ENCODE measurements at places on chromosomes 6 and 20.

DNA sequence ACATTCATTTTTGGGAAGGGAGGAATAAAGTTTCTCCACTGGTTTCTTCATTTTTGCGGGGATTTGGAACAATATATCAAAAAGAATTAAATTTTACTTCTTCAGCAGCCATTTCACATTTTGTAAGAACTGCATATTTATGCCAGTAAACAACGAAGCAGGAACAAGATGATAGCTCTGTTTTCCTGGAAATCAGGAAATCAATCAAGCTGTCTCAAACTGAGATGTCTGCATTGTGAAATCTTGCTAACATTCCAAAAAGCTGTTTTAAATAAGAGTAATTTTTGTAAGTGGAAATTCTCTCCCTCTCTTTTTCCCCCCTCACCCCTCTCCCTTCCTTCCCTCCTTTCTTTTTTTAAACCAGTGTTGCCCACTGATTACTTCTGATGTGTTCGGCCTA, 20.0 kb downstream of the MAPK13 start:
- DNase-seq: no peak

- no peak for DNase-seq
Observed at GRCh38 chr20:48267860-48268633, 482.8 kb upstream of the SULF2 start.

DNA sequence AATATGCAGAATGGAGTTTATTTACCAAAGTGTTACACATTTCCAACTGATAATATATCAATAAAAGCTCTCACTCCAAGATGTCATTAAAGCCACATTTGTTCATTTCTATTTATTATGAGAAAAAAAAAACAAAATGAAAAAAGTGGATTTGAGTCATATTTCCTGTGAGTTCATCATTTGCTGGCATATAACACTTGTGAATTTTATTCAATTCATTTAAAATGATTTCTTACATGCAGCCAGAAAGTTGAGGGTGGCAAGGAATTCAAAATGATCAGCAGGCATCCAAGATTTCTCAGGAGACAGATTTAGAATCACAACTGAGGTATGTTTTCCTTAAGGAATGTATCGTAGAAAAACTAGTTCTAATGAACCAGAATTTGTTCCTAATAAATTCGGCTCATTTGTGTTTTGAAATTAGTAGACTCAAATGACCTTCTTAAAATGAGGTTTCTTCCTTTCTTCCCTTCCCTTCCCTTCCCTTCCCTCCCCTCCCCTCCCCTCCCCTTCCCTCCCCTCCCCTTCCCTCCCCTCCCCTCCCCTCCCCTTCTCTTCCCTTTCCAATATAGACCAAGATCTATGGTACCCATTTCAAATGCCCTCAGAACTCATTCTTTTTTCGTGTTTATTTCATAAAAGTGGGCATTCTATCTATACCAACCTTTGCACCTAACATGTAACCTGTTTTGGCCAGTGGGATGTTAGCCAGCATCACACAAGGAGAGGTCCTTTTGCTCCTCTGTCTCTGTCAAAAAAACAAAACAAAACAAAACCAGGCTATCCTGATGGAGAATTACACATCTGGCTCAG, 357.9 kb upstream of the TSHZ2 start:
- DNase-seq: no peak

GRCh38 chr20:38186788-38187221, 21.7 kb upstream of the TGM2 start:
- DNase-seq: no peak

GRCh38 chr20:15058841-15059240, 721.4 kb upstream of the FLRT3 start:
- DNase-seq: no peak

DNA sequence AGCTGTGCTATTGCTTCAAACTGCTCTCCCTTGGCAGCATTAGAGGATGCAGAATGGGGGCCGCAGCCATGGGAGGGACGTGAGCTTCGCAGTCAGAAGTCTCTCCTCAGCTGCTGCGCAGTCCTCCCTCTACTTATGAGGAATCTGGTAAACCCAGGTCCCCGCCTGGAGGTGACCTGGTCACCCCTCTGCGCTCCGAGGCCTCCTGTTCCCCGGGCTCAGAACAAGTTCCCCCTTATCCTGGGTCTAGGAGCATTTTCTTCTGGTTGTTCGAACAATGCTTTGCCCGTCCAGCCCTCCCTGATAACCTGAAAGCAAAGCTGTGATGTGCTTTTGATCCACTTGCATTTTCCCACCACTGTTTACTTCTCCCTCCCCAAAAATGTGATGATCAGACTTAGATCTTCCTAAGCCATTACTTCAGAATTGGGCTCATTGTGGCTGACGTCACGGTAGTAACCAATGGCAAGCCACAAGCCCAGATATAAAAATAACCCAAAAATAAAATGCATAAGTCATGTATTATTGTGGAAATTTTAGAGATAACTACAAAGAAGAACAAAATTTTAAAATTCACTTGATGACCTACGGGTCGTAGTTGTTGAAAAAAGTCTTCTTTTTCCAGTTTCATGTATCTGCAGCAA, 80.7 kb downstream of the SERAC1 start:
- DNase-seq: no peak

GRCh38 chr6:47844881-47845280, 63.0 kb downstream of the OPN5 start:
- no peak for DNase-seq

GRCh38 chr20:49976542-49976941, 6.2 kb upstream of the SNAI1 start:
- no peak for DNase-seq

DNA sequence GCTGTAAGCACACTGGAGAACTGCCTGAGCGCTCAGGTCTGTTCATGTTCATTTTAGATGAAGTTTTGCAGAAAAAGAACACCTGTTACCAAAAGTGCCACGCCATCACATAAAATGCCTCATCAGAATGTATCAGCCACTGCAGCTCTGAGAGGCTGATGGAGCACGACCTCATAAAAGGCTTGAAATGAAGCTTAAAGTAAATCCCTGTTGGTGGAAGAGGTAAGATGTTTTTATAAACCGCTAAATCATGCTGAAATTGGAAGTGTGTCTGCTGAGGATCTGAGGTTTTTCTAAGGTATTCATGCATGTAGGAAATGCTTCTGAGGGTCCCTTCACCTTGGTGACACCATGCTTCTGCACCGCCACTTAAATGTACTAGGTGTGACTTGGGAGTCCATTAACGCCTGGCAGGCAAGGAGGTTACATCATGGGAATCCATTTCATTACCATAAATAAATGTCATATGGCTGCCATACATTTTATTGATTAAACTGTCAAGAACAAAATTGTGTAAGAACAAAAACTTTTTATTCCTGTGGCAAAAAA, 363.1 kb upstream of the AGPAT4 start:
- no peak for DNase-seq

DNA sequence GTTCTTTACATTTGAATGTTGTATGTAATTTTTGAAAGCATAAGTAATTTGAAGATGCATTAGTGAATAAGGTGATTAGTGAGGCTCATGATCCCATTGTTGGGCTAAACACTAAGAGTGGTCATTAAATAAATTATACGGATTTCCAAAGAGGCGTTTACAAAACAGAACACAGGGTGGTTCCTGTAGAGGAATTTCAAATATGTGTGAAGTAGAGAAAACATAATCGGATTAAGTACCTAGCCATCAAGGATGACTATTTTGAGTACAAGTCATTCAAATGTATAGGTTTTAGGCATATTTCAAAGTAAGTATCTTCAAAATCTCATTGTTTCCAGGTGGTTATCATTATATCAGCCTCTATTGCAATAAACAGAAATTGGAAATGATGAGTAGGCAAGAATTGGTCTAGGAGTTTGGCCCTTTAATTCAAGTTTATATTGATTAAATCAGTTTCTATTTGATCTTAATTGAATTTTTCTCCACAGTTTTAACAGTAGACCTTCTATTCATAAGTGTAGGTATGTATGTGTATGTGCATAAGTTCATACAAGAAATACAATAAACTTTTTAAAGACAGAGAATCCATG, 94.8 kb downstream of the MYLK4 start:
- DNase-seq: no peak

- DNase-seq: no peak
Observed at GRCh38 chr6:79399499-79399898, 137.7 kb downstream of the LCA5 start.

- no peak for DNase-seq
Observed at GRCh38 chr6:3643921-3644738, 107.4 kb downstream of the PXDC1 start.

GRCh38 chr20:15362849-15363248, 1025.4 kb upstream of the FLRT3 start:
- no peak for DNase-seq

DNA sequence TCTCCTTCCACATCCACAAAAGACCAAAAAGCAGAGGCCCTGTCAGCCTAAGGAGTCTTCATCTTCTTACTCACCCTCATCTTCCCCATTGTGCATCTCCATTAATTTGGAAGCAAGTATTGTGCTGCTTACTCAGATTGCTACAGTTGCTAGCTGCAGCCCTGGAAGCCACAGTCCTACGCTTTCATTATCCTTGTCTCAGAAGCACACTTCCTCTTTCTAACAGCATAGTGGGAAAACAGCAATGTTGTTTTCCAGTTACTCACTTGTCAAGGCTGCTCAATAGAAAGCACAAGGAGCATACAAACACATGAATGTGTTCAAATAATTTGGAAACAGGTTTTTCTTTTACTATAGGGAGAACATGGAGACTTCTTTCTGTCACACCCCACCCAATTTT, 76.6 kb upstream of the RBM24 start:
- no peak for DNase-seq

- DNase-seq: no peak
Observed at GRCh38 chr6:3450888-3451287, 6.0 kb downstream of the SLC22A23 start.

DNA sequence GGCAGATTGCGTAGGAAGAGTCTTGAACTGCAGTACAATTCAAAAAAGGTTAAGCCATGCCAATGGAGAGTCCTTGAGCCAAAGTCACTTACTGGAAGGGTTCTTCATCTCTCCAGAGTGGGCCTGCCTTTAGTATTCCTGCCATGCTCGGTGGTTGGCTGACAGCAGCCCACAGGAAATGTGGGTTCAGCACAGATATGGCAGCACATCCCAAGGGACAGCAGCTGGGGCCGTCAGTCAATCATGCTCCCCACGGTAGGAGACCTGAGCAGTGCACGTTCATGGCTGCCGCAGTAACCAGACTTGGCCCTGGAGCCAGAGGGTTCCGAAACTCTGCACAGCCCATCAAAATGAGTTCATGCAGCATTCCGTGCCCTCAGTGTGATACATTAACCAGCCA, 63.6 kb upstream of the SIRPA start:
- DNase-seq: no peak

DNA sequence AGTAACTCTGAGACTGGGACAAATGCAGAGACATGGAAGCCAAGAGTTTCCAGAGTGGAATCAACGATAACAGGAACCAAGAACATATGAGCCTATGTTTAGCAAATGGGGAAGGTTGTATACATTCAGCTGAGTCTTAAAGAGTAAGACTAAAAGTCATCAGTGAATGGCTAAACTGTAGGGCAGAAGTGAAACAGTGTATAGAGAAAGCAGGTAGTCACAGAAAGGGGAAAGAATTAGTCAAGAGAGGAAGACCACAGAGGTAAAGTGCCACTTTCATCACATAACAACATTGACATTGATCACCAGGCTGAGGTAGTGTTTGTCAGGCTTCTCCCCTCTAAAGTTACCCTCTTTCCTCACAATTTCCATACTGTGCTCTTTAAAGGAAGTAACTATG, 306.5 kb upstream of the SPTLC3 start:
- no peak for DNase-seq

DNA sequence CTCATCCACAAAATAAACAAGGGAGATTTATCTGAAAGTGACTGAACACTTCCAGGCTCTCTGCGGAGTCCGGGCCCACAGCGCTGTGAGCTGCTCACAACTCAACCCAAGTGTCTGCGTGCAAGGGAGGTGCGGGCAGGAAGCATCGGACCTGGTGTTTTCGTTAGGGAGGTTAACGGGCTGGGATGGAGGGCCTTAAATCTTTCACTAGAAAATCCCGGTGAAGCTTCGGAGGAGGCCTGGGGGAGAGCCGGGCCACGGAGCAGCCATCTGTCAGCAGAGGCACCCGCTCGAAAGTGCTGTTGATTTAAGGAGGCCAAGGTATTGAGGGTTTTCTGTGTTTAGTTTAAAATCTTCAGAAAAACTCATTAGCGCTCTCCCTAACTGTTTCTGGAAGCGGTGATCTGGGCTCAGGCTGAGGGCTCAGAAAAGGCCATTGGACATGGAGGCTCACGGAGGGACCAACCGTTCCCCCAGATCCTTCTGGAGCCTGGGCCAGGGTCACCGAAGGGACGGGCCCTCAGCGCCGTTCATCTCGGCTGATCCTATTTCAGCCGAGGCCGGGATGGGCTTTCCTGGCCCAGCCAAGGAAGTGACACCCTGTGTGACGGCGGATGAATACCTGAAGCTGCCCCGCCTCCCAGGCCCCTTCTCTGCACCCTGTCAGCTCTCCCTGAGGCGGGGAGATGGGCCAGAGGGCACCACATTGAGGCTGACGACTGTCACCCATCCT, 20.7 kb downstream of the GATA5 start:
- DNase-seq: no peak

GRCh38 chr6:111523484-111524167, 40.6 kb upstream of the REV3L start:
- DNase-seq: no peak

GRCh38 chr6:41781366-41781730, 766 bp downstream of the PRICKLE4 start:
- DNase-seq: no peak

DNA sequence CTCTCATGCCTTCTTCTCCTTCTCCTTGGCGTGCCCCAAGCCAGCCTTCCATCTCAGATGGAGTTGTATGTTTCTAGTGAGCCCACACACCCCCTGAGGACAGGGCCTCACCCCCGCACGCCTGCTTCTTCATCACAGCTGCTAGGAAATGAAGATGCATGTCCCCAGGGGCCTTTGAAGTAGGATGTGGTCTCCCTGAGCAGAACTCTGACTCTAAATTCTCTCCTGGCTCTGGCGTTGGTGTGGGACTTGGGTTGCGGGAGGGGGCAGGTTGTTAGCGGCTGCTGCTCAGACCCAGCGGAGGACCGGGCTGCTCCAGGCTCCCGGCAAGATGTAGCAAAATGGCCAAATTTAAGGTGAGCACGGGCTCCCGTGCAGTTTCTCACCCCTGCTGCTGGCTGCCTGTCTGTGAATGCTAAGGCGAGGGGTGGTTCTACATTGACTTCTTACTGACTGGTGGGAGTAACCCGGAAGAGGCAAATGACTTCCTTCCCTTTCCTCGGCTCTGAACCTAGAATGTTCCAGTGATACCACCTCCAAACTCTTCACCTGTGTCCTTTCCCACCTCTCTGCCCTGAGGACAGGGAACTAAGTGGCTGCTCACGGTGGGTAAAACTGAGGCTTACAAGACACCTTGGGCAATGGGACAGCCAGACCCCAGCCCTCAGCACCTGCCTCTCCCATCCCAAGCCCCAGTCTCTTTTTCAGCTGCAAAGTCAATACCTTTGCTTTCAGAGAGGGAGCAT, 8.8 kb downstream of the SYNJ2 start:
- DNase-seq: peak; percentile 14
